Mammary epithelial cell (primary cell): ENCODE measurements at places on chromosomes 1 and 21. TPM values are rescaled to one million over a fixed set of nuclear protein-coding genes. Genes with fewer than 3 reads are reported as not detected.

LCE2A gene
- not detected in 2 replicates for total RNA-seq

TEDDM1 gene
- total RNA-seq, result not detected

PTPRU gene
- total RNA-seq, result 33.5 and 38.9 TPM in 2 replicates

PLA2G4A gene
- 7.8 and 8.4 TPM in 2 replicates for total RNA-seq

TFF2 gene
- not detected in 2 replicates for total RNA-seq

TMEM82 gene
- not detected for total RNA-seq

WNT3A gene
- not detected for total RNA-seq

WLS gene
- 93.9 TPM for total RNA-seq

TNNT2 gene
- 0.83 TPM for total RNA-seq

AADACL4 gene
- total RNA-seq, result not detected in 2 replicates

TSPEAR gene
- total RNA-seq, result not detected in 2 replicates

KTI12 gene
- 7.6 and 9.2 TPM in 2 replicates for total RNA-seq

RAB4A gene
- 52.8 and 59.2 TPM in 2 replicates for total RNA-seq

GPR37L1 gene
- not detected in 2 replicates for total RNA-seq

AUNIP gene
- 5.1 and 9.3 TPM in 2 replicates for total RNA-seq

SDC3 gene
- total RNA-seq, result 23.2 and 23.4 TPM in 2 replicates

NCF2 gene
- under 0.01 TPM for total RNA-seq

GBP1 gene
- 31.5 TPM for total RNA-seq

KIAA0040 gene
- 75.0 and 94.0 TPM in 2 replicates for total RNA-seq

SPRR2F gene
- not detected for total RNA-seq

LRRC3 gene
- total RNA-seq, result 2.3 TPM

TIE1 gene
- not detected for total RNA-seq

C8A gene
- not detected for total RNA-seq

CORT gene
- total RNA-seq, result 0.33 TPM

GBP6 gene
- 1.0 and 3.7 TPM in 2 replicates for total RNA-seq

CATSPERE gene
- total RNA-seq, result 1.2 TPM

PRSS38 gene
- not detected in 2 replicates for total RNA-seq

RNU1-4 gene
- total RNA-seq, result 1,042 and 1,398 TPM in 2 replicates

TTC22 gene
- 13.3 TPM for total RNA-seq

NHLH1 gene
- total RNA-seq, result 0.13 TPM in 1 of 2 replicates, not detected in the other

GBP4 gene
- not detected in 2 replicates for total RNA-seq

DCST1 gene
- total RNA-seq, result not detected

SPRR5 gene
- total RNA-seq, result not detected

HUNK gene
- total RNA-seq, result not detected in 2 replicates

LHX8 gene
- not detected for total RNA-seq

KRTAP7-1 gene
- total RNA-seq, result not detected in 2 replicates

LGR6 gene
- total RNA-seq, result 0.50 TPM

EFNA1 gene
- 54.0 TPM for total RNA-seq

NBPF11 gene
- 4.3 TPM for total RNA-seq

NOL9 gene
- 34.9 and 36.4 TPM in 2 replicates for total RNA-seq

TNFAIP8L2 gene
- not detected in 2 replicates for total RNA-seq

FAM78B gene
- 0.40 and 0.59 TPM in 2 replicates for total RNA-seq

CFHR3 gene
- 0.19 TPM in 1 of 2 replicates, not detected in the other for total RNA-seq

ADGRL2 gene
- total RNA-seq, result 28.6 and 43.7 TPM in 2 replicates

SH2D2A gene
- total RNA-seq, result 3.4 and 3.6 TPM in 2 replicates

LPAR3 gene
- total RNA-seq, result 17.2 TPM

MRPS6 gene
- 65.9 and 72.1 TPM in 2 replicates for total RNA-seq

ALX3 gene
- not detected for total RNA-seq

EPHA10 gene
- total RNA-seq, result not detected

RXFP4 gene
- not detected in 2 replicates for total RNA-seq

MSH4 gene
- total RNA-seq, result 0.17 TPM

PAQR7 gene
- total RNA-seq, result 28.3 TPM

LCA5L gene
- total RNA-seq, result 1.6 TPM in 2 replicates
